Stimulated activated CD8-positive, alpha-beta memory T cell treated with anti-CD3 and anti-CD28 coated beads, Interleukin-4, amount 100 ng/mL, for 1 hour (primary cell): ENCODE measurements at places on chromosomes 12 and 14.

DNA sequence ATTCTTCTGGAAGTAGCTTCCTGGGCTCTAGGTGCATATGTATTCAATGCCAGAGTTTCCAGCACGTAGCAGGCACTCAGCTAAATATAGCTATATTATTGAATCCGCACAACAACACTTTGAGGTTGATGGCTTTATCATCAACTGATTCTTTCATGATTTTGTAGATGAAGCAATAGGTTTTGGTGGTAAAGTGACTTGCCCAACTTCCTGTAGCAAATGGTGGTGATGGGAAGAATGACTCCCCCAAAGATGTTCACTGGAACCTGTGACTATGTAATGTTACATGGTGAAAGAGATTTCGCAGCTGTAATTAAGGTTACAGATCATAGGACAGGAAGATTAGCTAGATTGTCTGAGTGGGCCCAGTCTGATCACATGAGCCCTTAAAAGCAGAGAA, 3.2 kb downstream of the TDRD9 start:
- no peak for DNase-seq

DNA sequence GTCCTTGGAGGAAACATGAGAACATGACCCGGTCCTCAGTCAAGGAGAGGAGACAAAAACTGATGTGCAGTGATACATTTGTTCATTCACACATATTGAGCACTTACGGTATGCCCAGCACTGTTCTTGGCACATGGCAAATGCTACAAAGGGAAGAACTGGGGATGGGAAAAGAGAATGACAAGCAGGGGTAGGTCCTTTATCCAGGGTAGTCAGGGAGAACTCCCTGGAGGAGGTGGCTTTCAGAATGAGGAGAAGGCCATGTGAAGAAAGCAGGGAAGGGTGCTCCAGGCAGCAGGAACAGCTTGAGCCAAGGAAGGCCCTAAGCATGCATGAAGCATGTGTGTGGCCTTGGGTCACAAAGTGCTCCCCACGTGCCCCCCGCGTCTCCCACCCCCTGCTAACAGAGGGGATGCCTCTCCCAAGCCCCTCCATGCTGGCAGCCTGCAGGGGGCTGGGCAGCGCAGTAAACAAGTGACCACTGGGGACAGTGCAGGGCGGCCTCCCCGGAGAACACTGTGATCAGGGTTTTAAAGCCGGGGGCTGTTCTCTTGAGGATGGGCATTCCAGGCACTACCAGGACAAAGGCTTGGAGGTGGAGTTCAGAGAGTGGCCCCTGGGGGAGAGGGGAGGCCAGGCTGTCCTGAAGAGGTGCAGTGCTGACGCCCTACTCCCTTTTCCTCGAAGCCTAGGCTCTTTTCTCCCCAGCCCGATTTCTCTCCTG, 71.0 kb downstream of the PHETA1 start:
- no peak for DNase-seq

GRCh38 chr12:90287585-90287984, 578.9 kb upstream of the ATP2B1 start:
- no peak for DNase-seq

DNA sequence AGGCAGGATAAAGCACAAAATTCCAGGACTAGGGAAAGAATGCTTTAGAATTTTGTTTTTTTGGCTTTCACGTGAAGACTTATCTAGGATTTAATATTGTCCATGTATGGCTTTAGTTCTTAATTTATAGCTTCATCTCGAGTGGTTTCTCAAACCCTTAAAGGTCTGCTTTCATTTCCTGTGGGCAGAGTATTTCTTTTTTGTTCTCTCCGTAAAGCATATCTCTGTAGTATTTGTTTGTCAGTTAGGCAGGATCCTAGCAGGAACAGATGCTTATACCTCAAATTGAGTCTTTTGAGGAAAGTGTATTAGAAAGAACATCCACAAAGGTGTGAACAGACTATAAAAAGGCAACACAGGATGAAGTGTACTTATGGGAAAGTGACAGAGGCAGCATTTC, 697.1 kb upstream of the SEL1L start:
- no peak for DNase-seq

DNA sequence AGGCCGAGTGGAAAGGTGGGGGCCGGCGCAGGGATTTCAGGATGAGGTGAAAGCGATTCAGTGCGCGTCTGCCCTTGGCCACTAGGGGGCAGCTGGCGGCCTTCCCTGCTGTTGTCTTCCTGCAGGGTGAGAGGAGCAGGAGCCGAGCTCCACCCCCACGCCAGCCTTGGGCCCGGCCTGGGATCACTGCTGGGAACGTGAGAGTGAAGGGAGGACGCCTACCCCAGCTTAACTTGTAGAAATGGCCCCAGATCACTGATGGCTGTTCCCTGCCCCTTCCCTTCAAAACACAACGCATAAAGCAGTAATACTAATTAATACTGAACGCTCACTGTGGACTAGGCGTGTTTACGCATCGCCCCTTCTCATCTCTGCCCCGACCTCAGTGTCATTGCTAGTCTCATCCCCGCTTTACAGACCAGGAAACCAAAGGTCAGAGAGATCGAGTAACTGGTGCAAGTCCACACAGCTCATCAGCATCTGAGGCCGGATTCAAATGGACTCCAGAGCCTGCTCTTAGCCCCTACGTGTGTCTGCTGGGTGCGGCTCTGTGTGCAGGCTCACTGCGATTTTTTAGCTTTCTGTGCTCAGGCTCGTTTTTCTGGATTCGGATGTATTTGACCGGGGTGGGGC, 24.3 kb downstream of the MVK start:
- peak; percentile 8 for DNase-seq

DNA sequence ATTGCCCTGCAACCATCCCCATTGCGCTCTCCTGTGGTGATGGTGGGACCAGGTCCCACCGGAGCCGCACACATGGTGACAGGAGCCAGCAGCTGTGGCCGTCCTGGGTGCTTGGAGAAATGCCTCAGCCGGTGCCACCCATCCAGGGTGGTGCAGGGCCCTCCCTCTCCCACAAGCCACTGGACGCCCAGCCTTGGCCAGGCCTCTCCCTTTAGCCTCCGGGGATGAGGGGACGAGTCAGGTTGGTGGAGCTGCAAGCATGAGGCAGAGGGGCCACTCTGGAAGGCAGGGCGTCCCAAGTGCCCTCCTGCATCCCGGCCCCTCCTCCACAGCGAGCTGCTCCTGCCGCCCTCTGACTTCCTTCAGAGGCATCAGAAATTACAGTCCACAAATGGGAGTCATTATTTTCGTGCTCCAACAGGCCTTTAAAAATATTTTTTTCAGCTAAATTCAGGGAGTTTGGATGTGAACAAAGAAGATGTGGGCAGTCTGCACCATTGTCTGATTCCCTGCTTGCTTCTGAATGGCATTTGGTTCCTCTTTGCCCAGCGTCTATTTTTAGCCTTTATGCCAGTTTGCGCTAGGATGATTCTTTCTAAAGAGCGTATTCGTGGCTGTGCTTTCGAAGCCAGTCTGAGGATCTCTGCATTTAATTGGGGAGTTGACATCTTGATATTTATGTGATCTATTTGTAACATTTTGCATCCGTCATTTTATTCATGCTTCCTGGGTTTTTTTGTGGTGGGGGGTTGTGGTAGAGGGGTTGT, 189.4 kb downstream of the ADGRD1 start:
- no peak for DNase-seq

DNA sequence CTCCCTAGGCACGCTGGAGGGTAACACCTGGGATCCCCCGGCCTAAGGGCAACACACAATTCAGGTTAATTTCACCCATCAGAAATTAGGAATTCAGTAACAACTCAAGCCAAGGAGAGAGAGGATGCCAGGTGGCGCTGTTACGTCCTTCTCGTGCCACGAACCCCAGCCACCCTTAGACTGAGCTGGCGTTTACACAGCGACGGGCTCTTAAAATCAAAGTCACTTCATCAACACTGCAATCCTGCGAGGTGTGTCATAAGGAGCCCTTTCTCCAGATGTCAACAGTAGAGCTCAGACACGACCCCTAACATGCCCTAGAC, 110.6 kb upstream of the TMEM132D start:
- no peak for DNase-seq

DNA sequence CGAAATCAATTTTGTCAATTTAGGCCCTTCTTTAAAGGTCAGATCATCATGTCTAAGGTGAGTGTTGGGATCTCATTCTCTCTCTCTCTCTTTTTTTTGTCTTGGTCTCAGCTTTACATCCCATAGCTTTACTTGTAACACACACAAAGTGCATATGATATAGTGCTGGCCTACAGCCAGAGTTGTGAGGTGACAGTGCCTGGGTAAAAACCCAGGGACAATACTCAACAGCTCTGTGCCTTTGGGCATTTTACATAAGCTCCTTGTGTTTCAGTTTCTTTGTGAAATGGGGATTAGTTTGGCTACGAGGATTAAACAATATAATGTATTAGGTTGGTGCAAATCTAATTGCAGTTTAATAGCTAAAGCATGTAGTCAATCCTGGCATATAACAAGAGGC, 40.2 kb downstream of the GRIP1 start:
- no peak for DNase-seq

DNA sequence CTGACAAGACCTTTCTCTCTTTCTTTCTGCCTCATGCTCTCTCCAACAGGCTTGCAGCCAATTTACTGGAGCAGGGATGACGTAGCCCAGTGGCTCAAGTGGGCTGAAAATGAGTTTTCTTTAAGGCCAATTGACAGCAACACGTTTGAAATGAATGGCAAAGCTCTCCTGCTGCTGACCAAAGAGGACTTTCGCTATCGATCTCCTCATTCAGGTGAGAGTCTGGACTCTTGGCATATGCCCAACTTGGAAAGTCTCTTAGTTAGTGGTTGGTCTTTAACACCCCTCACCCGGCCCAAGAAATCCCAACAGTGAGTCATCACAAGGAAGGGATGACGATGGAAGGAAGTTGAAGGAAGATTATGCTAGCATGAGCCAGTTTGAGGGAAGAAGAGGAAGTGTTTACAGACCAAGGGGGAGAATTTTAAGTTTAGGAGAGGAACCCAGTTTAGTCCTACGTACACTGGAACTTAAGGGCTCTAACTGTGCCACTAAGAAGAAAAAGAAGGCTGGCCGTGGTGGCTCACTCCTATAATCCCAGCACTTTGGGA, 189.7 kb downstream of the ETV6 start:
- no peak for DNase-seq

DNA sequence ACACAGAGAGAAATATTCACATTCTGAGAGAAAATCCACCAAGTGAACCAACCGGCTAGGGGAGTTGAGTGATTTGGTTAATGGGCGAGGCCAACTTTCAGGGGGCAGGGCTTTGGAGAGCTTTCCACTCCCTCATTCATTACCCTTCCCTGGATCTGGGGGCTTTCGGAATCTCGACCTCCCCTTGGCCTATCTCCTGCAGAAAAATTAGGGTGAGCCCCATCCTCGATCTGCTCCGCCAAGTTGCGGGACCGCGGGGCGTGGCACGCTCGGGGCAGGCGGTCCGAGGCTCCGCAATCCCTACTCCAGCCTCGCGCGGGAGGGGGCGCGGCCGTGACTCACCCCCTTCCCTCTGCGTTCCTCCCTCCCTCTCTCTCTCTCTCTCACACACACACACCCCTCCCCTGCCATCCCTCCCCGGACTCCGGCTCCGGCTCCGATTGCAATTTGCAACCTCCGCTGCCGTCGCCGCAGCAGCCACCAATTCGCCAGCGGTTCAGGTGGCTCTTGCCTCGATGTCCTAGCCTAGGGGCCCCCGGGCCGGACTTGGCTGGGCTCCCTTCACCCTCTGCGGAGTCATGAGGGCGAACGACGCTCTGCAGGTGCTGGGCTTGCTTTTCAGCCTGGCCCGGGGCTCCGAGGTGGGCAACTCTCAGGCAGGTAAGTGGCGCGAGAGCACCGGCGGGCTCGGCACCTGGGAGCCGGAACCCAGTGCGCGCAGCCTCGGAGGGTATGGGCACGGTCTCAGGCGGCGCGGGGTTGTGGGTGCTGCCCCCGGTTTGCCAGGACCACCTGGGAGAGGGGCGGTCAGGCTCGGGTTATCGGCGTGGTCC, at the start of gene ERBB3:
Gene ERBB3 (plus strand): TSS at position 443 of the 833 bp plus-strand sequence. CDS start 136 bp downstream, at position 579.
- peak; percentile 44 for DNase-seq

DNA sequence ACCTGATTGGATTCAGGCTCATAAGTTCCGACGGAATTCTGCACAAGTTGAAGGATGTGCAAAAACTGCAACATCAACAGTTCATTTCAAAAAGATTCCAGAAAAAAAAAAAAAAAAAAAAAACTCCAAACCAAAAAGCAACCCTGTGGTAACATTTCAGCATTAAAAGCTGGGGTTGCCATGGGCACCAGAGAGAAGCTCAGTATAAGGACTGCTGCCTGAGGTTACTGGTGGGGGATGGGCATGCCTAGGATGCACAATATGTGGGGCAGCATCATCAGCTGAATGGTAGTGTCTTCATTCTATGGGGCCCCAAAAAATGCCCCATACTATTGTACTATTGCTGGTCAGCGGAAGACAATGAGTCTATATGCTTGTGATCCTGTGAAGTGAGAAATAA, 44.7 kb downstream of the MBIP start:
- DNase-seq, result no peak

- no peak for DNase-seq
These were observed 78.8 kb downstream of the OSBPL8 start for GRCh38 chr12:76480796-76481195.

DNA sequence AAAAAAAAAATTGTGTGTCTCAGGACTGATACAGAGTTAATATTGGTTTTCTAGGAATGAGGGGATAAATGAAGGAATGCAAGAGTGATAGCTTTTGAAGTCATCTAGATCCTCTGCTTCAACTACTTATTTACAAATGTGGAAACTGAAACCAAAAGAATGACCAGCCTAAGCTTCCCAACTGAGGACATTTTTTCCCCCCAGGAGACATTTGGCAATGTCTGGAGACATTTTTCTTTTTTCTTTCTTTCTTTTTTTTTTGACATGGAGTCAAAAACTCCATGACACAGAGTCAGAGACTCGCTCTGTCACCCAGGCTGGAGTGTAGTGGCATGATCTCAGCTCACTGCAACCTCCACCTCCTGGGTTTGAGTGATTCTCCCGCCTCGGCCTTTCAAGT, 15.3 kb downstream of the DLK1 start:
- no peak for DNase-seq

DNA sequence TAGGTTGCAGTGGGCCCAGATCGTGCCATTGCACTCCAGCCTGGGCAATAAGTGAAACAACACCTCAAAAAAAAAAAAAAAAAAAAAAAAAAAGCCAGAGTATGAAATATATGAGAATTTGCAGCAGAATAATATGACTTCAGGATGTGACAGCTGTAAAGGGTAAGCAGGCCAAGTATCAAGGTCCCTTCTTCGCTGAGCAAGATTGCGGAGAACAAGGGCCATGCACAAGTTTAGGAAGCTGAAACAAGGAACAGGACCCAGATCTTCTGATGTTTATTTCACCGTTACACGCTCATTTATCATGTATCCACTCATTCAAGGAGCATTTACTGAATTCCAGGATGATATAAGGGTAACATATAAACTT, 659 bp upstream of the FOXJ2 start:
- no peak for DNase-seq

- no peak for DNase-seq
These were observed 146.5 kb downstream of the SAMD4A start for GRCh38 chr14:54713379-54713778.

DNA sequence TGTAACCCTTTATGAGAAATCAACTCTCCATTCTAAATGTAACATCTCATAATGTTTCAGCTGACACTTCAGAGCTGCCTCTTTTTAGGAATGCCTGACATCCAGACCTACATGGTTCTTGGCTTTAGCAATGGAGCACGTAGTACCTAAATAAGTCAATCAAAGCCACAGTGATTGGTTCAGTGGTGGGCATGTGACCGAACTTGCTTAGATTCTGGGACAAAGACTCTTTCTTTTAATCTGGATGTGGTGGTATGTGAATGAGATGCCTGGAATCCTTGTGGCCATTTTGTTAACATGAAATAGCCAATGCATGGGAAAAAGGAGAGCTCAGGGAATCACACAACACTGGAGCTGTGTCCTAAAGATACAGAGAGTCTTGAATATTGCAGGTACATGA, 11.8 kb downstream of the GPR65 start:
- DNase-seq, result no peak

- no peak for DNase-seq
These were observed 8.9 kb downstream of the TGFB3 start for GRCh38 chr14:75972801-75973421.
